T-helper 17 cell (primary cell): ENCODE measurements at places on chromosomes 12 and 14.

DNA sequence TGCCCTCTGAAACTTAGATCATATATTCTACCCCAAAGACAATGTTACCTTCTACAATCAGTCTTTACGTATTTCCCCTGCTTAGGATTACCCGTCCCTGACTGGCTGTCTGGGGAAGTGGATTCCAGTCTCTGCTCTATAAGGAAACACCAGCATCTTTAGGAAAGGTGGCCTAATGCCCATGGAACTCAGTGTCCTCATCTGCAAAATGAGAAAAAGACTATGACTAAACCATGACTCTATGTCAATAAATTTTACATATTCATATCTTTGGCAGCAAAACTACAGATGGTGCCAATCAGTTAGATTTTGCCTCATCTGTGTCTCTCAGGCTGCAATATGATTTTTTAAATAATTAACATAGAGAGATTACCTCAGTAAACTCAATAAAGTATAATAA is 133.8 kb downstream of the ITPR2 start:
- DNase-seq, result no peak

DNA sequence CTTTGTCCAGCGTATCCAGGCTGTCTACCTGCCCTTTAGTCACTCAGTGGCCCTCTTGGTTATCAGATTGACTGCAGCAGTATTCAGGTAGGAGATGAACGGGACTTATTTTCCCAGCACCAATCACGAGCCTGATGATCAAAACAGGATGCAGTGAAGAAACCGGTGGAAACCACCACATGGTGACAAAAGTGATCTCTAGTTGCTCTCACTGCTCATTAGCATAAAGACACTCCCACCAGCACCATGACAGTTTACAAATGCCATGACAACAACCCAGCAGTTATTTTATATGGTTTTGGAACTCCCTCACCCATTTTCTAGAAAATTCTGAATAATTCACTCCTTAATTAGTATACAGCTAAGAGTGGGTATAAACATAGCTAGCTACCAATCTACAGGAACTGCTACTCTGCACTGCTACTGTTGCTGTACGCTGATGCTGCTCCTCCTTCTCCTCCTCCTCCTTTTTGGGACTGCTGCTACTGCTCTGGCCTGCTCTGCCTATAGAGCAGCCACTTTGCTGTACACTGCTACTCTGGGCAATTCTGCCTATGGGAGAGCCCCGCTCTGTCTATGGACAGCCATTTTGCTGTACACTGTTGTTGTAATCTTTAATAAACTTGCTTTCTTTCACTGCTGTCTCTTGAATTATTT is 142.5 kb upstream of the SSTR1 start:
- no peak for DNase-seq

GRCh38 chr14:89351516-89352404 is 65.3 kb downstream of the FOXN3 start:
- no peak for DNase-seq

GRCh38 chr14:99478128-99478527 is 2.5 kb downstream of the SETD3 start:
- DNase-seq, result no peak
